ENCODE measurements at places on chromosomes 16 and 17. TPM values are rescaled to one million over a fixed set of nuclear protein-coding genes. Genes with fewer than 3 reads are reported as not detected.
A peak's percentile ranks its signal among the peaks of the same experiment; 100 is the strongest.

DNA sequence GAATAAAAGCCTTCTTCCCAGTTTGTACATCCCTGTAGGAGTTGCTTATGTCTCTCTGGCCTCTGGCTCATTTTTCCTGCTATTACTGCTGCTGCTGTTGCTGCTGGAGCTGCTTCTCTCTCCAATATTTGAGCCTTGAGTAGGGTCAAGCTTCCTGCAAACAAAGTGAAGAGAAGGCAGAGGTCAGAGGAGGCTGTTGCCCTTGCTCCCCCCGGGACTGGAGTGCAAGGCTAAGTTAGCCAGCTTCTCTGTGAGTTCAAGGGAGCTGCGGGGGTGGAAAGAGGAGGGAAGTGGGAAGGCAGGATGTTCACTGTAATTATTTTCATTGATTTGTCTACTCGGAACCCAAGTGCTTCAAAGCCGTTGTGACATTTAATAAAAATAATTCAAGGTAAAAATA is 77.0 kb upstream of the TMEM132E start:
- H3K27me3 ChIP-seq = peaks cover 59% of the 10 kb centered on the region
- no peak overlapping the region for H3K27ac ChIP-seq
- H3K4me3 ChIP-seq = no peak overlapping the region
- H3K36me3 ChIP-seq = no peaks in the 10 kb centered on the region

- peaks cover 12% of the 10 kb centered on the region for H3K36me3 ChIP-seq
- peaks cover 21% of the 10 kb centered on the region for H3K27me3 ChIP-seq
- no peaks in the 10 kb centered on the region for H3K4me1 ChIP-seq
- H3K27ac ChIP-seq = no peak within 1 kb of the TSS
- DNase-seq = peak; percentile 34
These were observed at the start of gene CHAD for GRCh38 chr17:50468304-50469207. Gene CHAD, minus strand, starts transcription at chr17:50468880. Its CDS starts 67 bp downstream, at chr17:50468813.

The PTX4 gene
- total RNA-seq = 0.30 TPM

DNA sequence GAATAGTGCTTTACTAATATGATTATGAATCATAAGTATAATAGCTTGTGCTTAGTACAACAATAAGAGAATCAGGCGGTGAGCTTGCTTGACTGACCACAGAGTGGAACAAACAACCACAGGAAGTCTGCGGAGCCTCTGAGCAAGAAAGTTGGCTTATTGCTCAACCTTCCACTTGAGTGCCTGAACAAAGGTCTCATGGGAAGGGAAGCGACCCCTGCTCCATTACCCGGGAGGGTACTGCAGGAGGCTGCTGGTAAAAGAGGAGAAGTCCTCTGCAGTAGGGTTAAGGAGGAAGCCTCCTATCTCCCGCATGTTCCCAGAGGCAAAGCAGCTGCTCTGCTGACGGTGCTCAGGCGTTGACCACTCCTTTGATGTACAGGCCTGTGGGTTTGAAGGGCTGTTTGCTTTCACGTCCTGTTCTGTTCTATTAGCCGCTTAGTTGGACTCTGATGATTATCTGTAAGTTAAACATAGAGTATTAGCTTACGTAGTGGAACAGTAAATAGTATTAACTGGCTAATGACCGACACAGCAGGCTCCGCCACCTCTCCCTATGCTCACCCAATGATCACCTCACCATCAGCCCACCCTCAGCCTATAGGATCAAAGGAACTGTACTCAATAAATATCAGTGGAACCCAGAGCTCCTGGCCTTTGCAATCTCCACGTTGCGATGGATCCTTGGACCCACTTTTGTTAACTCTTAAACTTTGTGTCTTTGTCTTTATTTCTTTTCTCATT is 17.5 kb downstream of the ALOX15B start:
- no peaks in the 10 kb centered on the region for H3K4me1 ChIP-seq
- no peaks in the 10 kb centered on the region for H3K36me3 ChIP-seq
- peak; percentile 95 for DNase-seq
- H3K27ac ChIP-seq = no peak overlapping the region
- H3K27me3 ChIP-seq = peaks cover 41% of the 10 kb centered on the region
